Upper lobe of left lung (tissue), 6 donors: ENCODE measurements at places on chromosomes 2 and 18. TPM values are rescaled to one million over a fixed set of nuclear protein-coding genes. Genes with fewer than 3 reads are reported as not detected.

Gene GKN1
- not detected for total RNA-seq

Gene C2orf72
- not detected for total RNA-seq

Gene PIEZO2
- total RNA-seq, result 7.0 TPM

Gene KCNK3
- total RNA-seq, result 3.0 TPM

Gene CASP10
- 43.7 TPM for total RNA-seq

Gene BCL2L11
- 14.8 TPM for total RNA-seq

Gene C2orf66
- not detected for total RNA-seq

Gene DPYSL5
- not detected for total RNA-seq

Gene UGT1A8
- not detected for total RNA-seq

Gene ANKRD30BL
- not detected for total RNA-seq

Gene DSG2
- 8.7 TPM for total RNA-seq

Gene C18orf54
- 1.9 TPM for total RNA-seq
